ENCODE measurements at places on chromosomes 6 and 20. TPM values are rescaled to one million over a fixed set of nuclear protein-coding genes. Genes with fewer than 3 reads are reported as not detected.

The MEP1A gene
- total RNA-seq = not detected

The PSORS1C1 gene
- total RNA-seq = 0.16 TPM

The SPDEF gene
- total RNA-seq = 0.69 TPM

The HCK gene
- 1.2 TPM for total RNA-seq

The SCUBE3 gene
- total RNA-seq = 0.70 TPM

The PROKR2 gene
- total RNA-seq = 2.1 TPM

The FLRT3 gene
- total RNA-seq = 0.17 TPM

The C20orf144 gene
- 0.66 TPM for total RNA-seq

- H3K27ac ChIP-seq = no peak overlapping the region
- DNase-seq = no peak
- H3K4me3 ChIP-seq = no peak overlapping the region
- H3K4me1 ChIP-seq = no peaks in the 10 kb centered on the region
These were observed 42.5 kb downstream of the ATP9A start for GRCh38 chr20:51725584-51726176.

DNA sequence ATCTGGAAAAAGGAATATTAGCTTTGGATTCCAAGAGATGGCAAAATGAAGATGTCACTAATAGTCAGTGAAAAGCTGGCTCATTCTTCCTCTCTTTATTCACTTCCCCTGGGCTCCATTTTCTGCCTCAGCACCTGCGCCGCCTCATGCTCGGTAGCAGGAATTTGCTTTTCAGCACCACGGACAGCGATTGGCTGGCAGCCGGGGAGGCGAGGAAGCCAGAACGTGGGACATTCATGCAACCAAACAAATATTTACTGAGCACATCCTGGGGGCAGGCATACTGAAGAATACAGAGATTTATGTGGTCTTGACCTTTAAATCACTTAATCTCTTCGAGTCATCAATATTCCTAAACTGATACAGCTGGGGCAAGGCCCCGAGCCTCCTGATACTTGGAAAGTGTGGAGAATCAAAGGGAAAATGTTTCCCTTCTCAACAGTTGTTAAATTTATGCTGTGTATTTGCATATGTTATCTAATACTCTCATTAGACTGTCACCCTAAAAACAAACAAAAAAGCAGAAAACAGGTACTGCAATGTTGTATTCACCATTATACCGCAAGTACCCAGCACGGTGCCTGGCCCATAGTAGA, 12.1 kb upstream of the PDYN start:
- no peak overlapping the region for H3K27ac ChIP-seq
- peaks cover 10% of the 10 kb centered on the region for H3K27me3 ChIP-seq
- peak; percentile 91 for DNase-seq
- peaks cover 14% of the 10 kb centered on the region for H3K4me1 ChIP-seq

GRCh38 chr6:149061930-149062329, 255.6 kb upstream of the TAB2 start:
- H3K27ac ChIP-seq = no peak overlapping the region
- no peaks in the 10 kb centered on the region for H3K27me3 ChIP-seq
- no peak for DNase-seq

DNA sequence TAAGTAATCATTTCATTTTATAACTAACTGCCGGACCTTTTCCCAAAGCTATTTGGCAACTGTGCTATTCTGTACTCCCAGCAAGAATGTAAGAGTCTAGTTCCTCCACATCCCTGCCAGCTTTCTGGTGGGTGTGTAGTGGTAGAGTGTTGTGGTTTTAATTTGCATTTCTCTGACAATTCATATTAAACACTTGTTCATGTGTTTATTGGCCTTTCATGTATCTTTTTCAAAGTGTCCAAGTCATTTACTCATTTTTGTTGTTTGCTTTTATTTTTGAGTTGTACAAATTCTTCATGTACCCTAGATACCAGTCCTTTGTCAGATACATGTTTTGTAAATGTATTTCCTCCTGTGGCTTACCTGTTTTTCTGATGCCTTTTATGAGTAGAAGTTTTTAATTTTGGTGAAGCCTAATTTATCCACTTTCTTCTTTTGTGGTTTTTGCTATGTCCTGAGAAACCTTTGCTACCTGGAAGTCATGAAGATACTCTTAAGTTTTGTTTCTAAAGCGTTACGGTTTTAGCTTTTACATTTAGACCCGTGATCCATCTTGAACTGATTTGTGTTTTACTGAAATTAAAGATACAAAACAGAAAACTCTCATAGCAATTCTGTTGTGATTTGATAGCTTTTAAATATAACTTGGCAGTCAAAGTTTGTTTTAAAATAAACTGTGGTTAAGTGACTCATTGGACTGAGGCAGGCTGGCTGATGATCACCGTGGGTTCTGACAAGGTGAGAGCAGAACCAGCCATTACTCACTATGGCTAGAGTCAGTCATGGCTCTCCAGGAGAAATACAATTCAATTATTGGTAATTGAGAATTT, 8.0 kb downstream of the MYLIP start:
- H3K27ac ChIP-seq = no peak overlapping the region
- no peaks in the 10 kb centered on the region for H3K27me3 ChIP-seq
- no peak overlapping the region for H3K4me3 ChIP-seq
- DNase-seq = no peak

DNA sequence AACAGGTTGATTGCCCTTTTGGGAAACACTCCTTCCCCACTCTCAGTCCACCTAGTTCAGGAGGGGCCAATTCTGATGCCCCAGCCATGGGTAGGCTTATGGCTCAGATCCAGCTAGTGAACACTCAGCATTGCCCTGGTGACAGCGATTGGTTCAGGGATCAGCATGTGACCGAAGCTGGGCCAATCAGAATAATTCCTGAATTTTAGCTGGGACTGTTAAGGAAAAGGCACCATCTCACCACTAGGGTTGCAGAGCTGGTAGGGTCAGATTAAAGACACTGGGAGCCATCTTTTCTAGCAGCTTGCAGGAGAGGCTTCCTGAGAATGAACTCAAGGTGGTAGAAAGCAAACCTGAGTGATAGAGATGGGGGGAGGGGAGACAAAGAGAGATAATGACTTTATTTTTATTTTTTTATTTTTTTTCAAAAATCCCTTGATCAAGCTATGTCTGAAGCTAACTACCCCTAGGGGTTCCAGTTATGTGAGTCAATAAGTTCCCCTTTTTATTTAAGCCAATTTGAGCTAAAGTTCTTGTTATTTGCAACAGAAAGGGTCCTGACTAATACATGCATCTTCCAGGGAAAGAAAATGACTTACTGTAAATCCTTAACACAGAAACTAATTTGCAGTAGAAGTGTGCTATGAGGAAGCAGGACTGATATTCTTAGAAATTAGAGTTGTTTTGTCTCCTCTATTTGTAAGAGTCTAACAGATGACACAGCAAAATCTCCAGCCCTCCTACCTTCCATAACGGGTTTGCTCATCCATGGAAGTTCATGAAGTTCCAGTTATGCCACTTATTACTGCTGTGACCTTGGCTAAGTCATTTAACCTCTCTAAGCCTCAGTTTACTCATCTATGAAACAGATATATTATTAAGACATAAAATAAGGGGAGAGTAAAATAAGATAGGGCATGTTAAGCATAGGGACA, 44.7 kb downstream of the EYA2 start:
- H3K36me3 ChIP-seq = no peaks in the 10 kb centered on the region
- no peaks in the 10 kb centered on the region for H3K4me1 ChIP-seq
- DNase-seq = peak; percentile 82
- no peak overlapping the region for H3K27ac ChIP-seq
- H3K27me3 ChIP-seq = no peaks in the 10 kb centered on the region

- H3K4me1 ChIP-seq = peaks cover 18% of the 10 kb centered on the region
- H3K36me3 ChIP-seq = no peaks in the 10 kb centered on the region
- peak; percentile 22 for DNase-seq
- no peak overlapping the region for H3K4me3 ChIP-seq
- no peak overlapping the region for H3K27ac ChIP-seq
- H3K27me3 ChIP-seq = no peaks in the 10 kb centered on the region
These were observed 29.7 kb upstream of the AFDN start for GRCh38 chr6:167797011-167797471.

DNA sequence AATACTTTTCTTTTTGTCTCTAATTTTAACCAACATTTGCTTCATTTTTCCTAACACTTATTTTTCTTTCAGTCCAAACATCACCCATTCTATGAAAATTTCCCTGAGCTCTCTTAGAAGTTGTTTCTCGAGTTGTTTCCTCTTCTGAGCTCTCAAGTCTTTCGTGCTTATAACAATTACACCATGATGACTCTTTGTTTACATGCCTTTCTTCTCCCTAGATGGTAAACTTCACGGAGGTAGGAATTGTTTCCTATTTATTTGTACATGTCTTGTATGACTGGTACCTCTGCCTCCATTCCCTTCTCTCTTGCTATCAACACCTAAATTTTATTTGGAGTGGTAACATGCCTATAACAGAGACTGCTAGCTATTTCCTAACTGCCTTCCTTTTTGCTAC, 6.4 kb downstream of the BLOC1S5 start:
- H3K4me3 ChIP-seq = no peak overlapping the region
- H3K27ac ChIP-seq = no peak overlapping the region
- no peaks in the 10 kb centered on the region for H3K36me3 ChIP-seq
- no peaks in the 10 kb centered on the region for H3K27me3 ChIP-seq

DNA sequence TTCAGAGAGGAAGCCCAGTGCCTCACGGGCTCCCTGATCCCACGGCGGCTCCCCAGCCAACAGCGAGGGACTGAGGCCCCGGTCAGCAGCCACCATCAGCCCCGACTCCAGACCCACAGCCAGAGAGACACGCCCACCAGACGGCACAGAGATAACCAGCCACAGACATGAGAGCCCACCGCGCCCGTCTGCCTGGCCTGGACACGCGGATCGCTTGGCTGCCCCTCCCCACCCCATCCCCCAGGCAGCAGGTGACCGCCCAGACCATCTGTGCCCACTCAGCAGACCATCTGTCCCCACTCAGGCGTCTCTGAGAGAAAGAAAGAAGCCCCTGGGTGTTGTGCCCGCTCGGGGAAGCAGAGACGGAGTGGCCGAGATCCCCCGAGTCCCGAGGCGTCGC, 55.5 kb upstream of the CHRNA4 start:
- no peaks in the 10 kb centered on the region for H3K36me3 ChIP-seq
- no peak overlapping the region for H3K27ac ChIP-seq
- no peaks in the 10 kb centered on the region for H3K4me1 ChIP-seq
- H3K27me3 ChIP-seq = no peaks in the 10 kb centered on the region
- DNase-seq = no peak

DNA sequence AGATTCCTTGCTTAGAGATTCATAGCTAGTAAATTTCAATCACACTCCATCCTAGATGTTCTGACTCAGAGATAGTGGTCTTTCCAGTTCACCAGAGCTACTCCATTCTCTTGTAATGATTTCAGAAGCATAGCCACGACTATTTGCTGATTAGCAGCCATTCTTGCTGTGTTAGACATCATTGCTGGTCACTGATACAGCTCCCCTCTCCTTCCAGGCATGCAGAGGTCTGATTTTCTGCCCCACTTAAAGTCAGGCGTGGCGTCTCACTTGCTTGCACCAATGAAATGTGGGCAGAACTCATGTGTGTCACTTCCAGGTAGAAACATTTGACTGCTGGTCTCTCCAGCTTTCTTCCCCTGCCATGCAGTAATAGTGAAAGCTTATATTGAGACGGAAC, 168.9 kb upstream of the JARID2 start:
- no peaks in the 10 kb centered on the region for H3K27me3 ChIP-seq
- H3K27ac ChIP-seq = 0 out of 2 replicates have a peak overlapping the region, but pooled peaks have one; percentile 45
- H3K36me3 ChIP-seq = no peaks in the 10 kb centered on the region
- peaks cover 31% of the 10 kb centered on the region for H3K4me1 ChIP-seq
- no peak overlapping the region for H3K4me3 ChIP-seq

- no peak overlapping the region for H3K27ac ChIP-seq
- H3K27me3 ChIP-seq = no peaks in the 10 kb centered on the region
- H3K4me3 ChIP-seq = no peak overlapping the region
- no peak for DNase-seq
- H3K36me3 ChIP-seq = no peaks in the 10 kb centered on the region
These were observed 27.6 kb upstream of the PDE7B start for GRCh38 chr6:135823851-135824250.

- no peak for DNase-seq
- no peaks in the 10 kb centered on the region for H3K27me3 ChIP-seq
- H3K27ac ChIP-seq = no peak overlapping the region
These were observed 402.5 kb upstream of the FKBP1C start for GRCh38 chr6:62808565-62809293.

GRCh38 chr20:52242237-52243230, 51.0 kb upstream of the ZFP64 start:
- H3K4me1 ChIP-seq = no peaks in the 10 kb centered on the region
- no peaks in the 10 kb centered on the region for H3K27me3 ChIP-seq

DNA sequence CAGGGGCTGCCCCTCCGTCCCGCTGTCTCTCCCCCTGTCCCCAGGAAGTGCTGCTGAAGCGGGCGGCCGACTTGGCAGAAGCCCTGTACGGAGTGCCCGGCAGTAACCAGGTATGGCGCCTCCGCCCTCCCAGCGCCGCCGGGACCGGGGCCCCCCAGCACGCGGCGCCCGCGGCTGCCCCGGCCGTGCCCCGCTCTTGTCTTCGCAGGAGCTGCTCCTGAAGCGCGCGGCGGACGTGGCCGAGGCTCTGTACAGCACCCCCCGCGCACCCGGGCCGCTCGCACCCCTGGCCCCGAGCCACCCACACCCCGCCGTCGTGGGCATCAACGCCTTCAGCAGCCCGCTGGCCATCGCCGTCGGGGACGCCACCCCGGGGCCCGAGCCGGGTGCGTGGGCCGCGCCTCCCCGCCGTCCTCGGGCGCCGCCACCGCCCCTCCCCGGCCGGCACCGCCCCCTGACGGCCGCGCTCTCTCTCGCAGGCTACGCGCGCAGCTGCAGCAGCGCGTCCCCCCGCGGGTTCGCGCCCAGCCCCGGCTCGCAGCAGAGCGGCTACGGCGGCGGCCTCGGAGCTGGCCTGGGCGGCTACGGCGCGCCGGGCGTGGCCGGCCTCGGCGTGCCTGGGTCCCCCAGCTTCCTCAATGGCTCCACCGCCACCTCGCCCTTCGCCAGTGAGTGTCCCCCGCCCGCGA, 48.4 kb downstream of the CPXM1 start:
- peak overlapping the region; percentile 62 for H3K4me3 ChIP-seq
- H3K27me3 ChIP-seq = peaks cover 83% of the 10 kb centered on the region
- DNase-seq = no peak
- H3K36me3 ChIP-seq = no peaks in the 10 kb centered on the region
- H3K4me1 ChIP-seq = peaks cover 29% of the 10 kb centered on the region
- H3K27ac ChIP-seq = no peak overlapping the region

Data from GM23338 (cell line).